ENCODE measurements at places on chromosomes 1 and 21.

DNA sequence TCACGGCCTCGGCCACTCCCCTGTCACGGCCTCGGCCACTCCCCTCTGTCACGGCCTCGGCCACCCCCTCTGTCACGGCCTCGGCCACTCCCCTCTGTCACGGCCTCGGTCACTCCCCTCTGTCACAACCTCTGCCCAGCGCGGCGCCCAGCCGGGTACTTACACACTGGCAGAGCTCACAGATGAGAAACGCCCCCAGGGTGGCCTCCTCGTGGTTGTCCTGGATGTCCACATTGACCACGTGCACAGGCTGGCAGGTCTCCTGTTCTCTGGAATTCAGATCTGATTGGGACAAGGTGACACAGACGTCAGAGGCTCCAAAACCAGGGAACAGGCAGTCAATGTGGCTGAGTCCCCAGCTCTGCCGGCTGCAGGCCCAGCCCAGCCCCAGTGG lies 3.3 kb upstream of the TMEM240 start:
- no peaks in the 10 kb centered on the region for H3K27me3 ChIP-seq
- H3K27ac ChIP-seq: no peak overlapping the region
- no peak for DNase-seq
- no peak overlapping the region for H3K4me3 ChIP-seq
- H3K4me1 ChIP-seq: peaks cover 29% of the 10 kb centered on the region
- peaks cover 23% of the 10 kb centered on the region for H3K36me3 ChIP-seq

- no peaks in the 10 kb centered on the region for H3K27me3 ChIP-seq
- no peaks in the 10 kb centered on the region for H3K36me3 ChIP-seq
- peaks cover 46% of the 10 kb centered on the region for H3K4me1 ChIP-seq
- DNase-seq: no peak
- H3K27ac ChIP-seq: no peak overlapping the region
Measured at GRCh38 chr1:16087733-16088132, 14.3 kb upstream of the FAM131C start.

DNA sequence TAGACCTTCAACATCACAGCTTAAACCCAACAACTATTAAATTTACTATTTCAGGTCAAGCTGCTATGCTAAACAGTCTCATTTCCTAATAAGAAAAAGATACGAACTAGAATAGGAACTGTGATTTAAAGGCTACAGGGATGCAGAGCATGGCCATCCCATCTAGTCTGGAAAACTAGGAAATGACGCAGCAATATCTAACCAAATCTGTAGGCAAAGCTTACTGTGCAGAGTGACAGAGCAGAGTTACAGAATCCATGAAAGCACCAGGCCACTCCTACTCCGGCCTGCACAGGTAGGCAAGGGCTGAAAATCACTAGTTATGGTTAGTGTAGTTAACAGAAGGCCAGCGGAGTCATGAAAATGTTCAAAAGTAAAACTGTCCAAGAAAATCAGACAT lies 2.1 kb downstream of the HLCS start:
- no peak overlapping the region for H3K27ac ChIP-seq
- H3K4me3 ChIP-seq: no peak overlapping the region
- peaks cover 5% of the 10 kb centered on the region for H3K4me1 ChIP-seq
- no peak for DNase-seq
- H3K27me3 ChIP-seq: no peaks in the 10 kb centered on the region

DNA sequence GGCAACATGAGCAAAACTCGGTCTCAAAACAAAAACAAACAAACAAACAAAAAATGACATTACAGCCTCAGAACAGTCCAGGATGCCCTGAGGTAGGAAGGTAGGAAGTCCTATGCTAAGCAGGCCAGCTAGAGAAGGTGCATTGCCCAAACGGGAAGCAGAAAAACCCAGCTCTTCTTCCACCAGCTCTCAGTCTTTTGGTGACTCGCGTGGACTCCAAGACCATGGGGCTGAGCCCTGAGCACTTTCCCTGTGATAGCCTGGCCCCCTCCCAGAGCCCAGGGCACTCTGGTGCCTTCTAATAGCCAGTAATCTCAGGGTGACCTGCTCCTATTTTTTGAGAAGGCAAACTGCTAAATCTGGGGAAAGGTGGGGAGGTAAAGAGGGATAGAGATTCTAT lies 16.1 kb downstream of the PHLDA3 start:
- no peak overlapping the region for H3K4me3 ChIP-seq
- no peaks in the 10 kb centered on the region for H3K27me3 ChIP-seq
- DNase-seq: no peak

- H3K27me3 ChIP-seq: no peaks in the 10 kb centered on the region
- DNase-seq: no peak
- no peaks in the 10 kb centered on the region for H3K4me1 ChIP-seq
- no peak overlapping the region for H3K27ac ChIP-seq
- no peaks in the 10 kb centered on the region for H3K36me3 ChIP-seq
- no peak overlapping the region for H3K4me3 ChIP-seq
Measured at GRCh38 chr1:70115315-70115714, 90.1 kb downstream of the LRRC40 start.

GRCh38 chr1:230976825-230977747 lies 1.6 kb downstream of the TTC13 start:
- no peak overlapping the region for H3K27ac ChIP-seq
- peak overlapping the region; percentile 68 for H3K4me3 ChIP-seq
- no peaks in the 10 kb centered on the region for H3K27me3 ChIP-seq
- H3K36me3 ChIP-seq: peaks cover 6% of the 10 kb centered on the region
- no peak for DNase-seq
